Anterior cingulate cortex (tissue), 58 donors: ENCODE measurements at places on chromosomes 7 and 10.

GRCh38 chr7:7110706-7111105 lies 71.6 kb upstream of the C1GALT1 start:
- DNase-seq: no peak

DNA sequence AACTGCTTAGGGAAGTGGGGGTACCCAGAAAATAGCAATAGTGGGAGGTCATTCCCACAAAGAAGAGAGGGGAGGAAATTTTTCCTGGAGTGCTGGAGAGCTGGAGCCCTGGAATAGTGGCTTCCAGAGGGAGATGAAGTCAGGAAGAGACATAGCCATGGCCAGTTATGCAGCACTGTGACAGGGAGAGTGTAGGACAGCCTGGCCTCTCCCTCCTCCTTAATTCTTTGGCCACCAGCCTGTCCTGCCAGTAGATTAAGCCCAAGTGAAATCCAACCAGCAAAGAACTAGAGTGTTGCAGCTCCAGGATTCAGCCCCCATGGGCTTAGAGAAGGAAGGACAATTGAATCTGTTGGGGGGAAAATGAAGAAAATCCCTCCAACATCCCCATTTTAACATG lies 130.5 kb downstream of the HDAC9 start:
- no peak for DNase-seq

GRCh38 chr10:71357792-71358265 lies 38.8 kb downstream of the SLC29A3 start:
- DNase-seq: no peak

- DNase-seq: no peak
Measured at GRCh38 chr7:22841954-22842353, 19.3 kb upstream of the TOMM7 start.

GRCh38 chr7:35792472-35792871 lies 8.4 kb upstream of the SEPTIN7 start:
- no peak for DNase-seq

DNA sequence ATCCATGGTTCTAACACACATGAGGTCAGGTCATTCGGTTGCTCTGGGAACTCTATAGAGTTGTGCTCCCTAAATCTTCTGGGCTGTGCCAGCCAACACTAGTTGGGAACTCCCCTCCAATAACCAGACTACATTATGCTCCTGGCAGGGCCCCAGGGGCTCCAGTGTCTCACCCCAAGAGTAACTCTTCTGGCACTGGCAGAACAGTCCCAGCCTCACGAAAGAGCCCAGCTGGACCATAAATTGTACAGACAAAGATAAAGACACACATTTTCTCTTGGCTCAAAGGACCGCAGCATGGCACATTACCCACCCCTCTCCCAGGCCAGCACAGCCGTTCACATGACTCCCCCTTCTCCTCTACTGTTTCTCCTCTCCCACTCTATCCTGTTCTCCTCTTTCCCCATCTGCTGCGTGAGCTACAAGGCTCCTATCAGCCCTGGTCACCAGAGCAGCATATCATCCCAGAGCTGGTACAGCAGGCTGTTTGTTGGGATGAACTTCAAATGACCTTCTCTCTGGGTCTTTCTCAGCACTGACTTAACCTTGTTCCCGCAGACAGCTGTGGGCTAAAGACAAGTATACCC lies 230.6 kb downstream of the PLXNA4 start:
- no peak for DNase-seq

- DNase-seq: peak; percentile 58
Measured at GRCh38 chr10:71390461-71390835, 6.3 kb upstream of the CDH23 start.

DNA sequence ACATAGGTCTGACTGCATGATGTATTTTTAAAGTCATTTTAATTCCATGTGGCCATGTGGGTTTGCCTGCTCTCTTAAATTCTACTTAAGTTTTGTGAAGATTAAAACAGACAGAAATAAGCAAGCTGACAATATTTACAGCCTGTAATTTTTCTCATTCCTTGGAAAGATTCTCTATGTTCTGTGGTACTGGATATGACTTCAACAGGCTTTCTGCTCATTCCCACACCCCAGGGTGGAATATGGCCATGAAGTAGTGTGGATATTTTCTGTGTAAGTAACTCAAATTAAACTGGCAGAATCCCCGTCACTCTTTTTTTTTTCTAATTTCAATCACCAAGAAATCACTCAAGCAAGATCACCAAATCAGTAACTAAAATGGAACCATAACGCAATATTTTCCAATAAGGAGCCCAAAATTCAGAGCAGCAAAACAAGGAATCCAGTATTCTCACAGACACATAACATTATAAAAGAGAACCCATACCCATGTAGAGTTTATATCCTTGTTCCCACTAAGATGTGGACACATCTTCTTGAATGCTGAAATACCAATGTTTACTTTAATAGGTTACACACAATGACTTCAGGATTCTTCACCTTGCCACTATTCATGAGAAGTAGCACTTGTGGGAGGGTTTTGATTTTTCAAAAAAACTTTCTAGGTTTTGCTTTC lies 5.7 kb downstream of the HOXA5 start:
- DNase-seq: no peak

DNA sequence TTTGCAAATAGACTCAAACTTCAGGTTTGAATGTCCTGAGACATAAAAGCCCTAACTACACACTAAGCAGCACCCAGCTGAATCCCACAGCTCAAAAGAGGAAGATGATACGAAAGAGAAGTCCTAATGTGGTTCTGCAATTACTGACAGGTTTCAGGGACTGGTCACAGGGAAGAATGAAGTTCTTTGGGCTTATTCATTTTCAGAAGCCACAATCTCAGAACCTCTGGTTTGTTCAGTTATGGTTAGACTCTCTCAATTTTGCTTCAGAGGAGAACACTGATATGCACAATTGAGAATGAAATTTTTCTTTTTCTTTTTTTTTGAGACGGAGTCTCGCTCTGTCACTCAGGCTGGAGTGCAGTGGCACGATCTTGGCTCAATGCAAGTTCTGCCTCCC lies 94.6 kb upstream of the FAM180A start:
- DNase-seq: no peak
